ENCODE measurements at places on chromosomes 3 and 15. TPM values are rescaled to one million over a fixed set of nuclear protein-coding genes. Genes with fewer than 3 reads are reported as not detected.

The WNT5A gene
- 10.7 TPM for total RNA-seq

The CPEB1 gene
- 5.5 TPM for total RNA-seq

The ALG1L2 gene
- not detected for total RNA-seq

GRCh38 chr15:25674913-25675312, 188.2 kb downstream of the ATP10A start:
- DNase-seq, result no peak

DNA sequence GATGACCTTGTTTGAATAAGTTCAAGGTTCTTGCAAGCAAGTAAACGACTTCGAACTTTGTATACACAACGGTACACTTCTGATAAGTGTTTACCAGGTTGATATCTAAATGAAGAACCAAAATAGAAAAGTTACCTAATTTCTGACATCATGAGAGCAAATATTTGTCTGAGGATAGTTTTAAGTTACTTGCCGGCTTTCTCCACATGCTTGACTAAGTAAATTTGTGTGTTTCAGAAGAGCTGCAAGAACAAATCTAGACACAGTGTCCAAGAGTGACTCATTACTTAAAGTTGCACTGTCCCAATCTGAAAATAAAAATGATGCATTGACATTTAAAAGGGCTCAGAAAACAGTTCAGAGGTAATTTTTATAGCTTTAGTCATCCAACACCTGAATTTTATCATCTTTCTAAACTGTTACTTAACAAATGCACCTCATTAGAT, 115.1 kb downstream of the HERC1 start:
- peak; percentile 23 for DNase-seq

GRCh38 chr15:95259965-95260364, 1028.6 kb downstream of the MCTP2 start:
- no peak for DNase-seq

DNA sequence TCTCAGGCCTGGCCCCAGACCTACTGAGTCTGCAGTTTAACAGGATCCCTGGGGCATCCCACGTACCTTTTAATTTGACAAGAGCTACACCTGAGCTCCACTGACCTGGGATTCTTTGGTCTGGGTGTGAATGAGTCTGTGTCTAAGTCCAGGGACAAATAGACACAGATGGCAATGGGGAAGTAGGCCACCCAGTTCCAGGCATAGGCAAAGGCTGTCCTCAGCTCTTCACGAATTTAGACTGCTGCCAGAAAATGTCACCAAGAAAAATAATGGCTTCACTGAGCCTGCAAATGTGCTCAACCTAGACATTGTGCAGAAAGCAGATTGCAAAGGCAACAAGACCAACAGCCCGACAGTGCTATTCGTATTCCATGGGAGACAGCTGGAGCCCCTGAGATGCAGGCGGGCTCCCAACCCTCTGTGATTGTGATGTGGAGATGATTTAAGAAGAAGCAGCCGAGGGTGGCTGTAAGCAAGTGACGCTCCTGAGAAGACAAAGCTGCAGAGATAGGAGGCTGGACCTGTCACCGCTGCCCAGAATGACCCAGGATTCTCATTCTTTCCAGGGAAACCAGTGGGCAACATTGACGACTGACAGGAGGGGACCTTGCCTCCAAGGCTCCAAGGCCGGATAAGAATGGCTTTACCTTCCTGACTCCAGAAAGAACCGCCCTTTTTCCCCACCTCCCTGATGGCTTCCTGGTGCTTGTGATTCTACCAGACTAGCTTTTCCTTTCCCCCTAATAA, 39.8 kb upstream of the IREB2 start:
- no peak for DNase-seq

The TIMP4 gene
- total RNA-seq, result 1.1 TPM

GRCh38 chr15:28026764-28027713, 72.1 kb downstream of the OCA2 start:
- DNase-seq, result no peak

- DNase-seq, result no peak
Measured at GRCh38 chr15:31202953-31203352, 101.4 kb upstream of the TRPM1 start.

- peak; percentile 67 for DNase-seq
Measured at GRCh38 chr3:63328365-63328764, 50.3 kb downstream of the SYNPR start.

The DNAH1 gene
- total RNA-seq, result 0.96 TPM

DNA sequence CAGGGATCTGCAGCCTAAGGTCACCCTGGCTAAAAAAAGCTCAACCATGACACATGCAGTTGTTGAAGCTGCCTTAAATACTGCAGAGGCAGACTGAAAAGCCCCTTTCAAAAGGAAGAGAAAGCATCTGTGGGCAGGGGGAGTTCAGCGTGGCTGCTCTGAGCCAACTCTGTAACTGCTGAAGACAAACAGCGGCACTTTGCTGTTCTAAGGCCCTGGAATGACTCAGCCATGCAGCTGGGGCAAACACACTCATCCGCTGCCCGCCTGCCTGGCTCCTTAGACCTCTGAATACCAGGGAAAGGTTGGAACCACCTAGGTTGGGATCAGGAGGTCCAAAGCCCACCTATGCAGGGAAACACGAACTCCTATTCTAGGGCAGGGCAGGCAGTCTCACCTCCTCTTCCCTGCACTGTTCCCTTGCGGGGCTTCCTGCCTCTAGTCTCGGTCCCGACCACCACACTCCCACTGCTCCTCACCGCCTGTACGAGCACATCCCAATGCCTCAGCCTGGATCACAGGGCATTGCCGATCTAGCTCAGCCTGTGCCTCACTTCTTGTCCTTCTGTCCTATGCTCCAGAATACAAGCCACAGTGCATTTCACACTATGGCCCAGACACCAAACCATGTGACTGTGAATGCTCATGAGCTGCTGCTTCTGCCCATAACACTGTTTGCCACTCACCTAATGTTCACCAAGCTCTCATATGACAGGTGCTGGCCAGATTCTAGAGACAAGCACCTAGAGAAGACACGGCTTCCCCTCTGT, 6.6 kb upstream of the MUSTN1 start:
- DNase-seq, result no peak

DNA sequence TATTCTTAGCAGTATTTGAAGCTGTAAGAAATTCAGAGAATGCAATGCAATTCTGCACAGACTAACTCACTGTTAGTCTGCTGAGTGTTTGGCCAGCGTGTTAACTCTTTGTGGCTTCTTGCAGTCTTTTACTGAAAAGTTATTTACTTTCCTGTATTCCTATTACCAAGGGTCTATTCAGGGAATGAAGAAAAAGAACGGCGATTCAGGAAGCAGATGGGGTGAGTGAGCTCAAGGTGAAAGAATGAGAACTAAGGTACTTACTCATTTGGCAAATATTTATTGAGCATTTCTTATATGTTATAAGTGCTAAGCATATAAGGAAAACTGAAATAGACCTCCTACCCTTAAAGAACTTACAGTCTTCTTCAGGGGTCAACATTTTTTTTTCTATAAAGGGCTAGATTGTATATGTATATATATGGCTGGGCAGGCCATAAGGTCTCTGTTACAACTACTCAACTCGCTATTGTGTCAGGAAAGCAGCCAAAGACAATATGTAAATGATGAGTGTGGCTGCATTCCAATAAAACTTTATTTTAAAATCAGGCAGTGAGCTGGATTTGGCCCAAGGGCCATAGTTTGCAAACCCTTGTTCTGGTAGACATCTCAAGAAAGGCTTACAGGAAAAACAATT, 271.9 kb upstream of the GADL1 start:
- peak; percentile 43 for DNase-seq

All from kidney epithelial cell (primary cell).